ENCODE measurements at places on chromosomes 4 and X. TPM values are rescaled to one million over a fixed set of nuclear protein-coding genes. Genes with fewer than 3 reads are reported as not detected.

- no peak for DNase-seq
These were observed 7.0 kb downstream of the CXCL9 start for GRCh38 chr4:76000279-76000678.

- DNase-seq = no peak
These were observed 203.2 kb upstream of the PSAPL1 start for GRCh38 chr4:7637971-7638370.

The PFKFB1 gene
- not detected for total RNA-seq

GRCh38 chr4:4696530-4696929 is 154.7 kb upstream of the STX18 start:
- DNase-seq = no peak

DNA sequence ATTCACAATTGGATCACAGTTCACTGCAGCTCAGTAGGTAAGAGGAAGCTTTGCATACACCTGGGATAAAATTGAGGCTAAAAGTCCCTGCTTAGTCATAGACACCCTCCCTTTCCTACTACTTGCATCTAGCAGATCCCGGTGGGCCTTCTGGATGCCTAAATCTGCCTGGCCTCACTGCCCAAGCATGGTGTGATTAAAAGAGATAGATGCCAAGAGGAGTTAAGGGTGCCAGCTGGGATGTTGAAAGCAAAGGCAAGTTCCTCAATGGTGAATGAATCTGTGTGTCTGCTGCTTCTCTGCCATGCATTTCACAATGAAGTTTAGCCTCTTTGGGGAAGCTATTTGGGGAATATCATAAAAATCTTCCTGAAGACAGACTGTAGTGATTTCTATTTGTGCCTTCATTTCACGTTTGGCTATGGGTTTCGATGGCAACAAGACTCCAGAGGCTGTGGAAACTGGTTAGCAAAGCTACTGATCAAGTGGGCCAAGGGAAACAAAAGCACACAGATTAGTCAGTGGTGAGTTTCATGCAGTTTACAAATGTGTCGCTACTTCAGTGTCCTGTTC is 534.0 kb downstream of the ANKRD50 start:
- no peak for DNase-seq
